ENCODE measurements at places on chromosomes 3 and 15. TPM values are rescaled to one million over a fixed set of nuclear protein-coding genes. Genes with fewer than 3 reads are reported as not detected.

- H3K4me3 ChIP-seq, result no peak overlapping the region
- H3K27me3 ChIP-seq, result no peaks in the 10 kb centered on the region
- no peak for DNase-seq
- H3K36me3 ChIP-seq, result no peaks in the 10 kb centered on the region
- peak overlapping the region; percentile 89 for H3K27ac ChIP-seq
These were observed 1.4 kb upstream of the TNFSF10 start for GRCh38 chr3:172524611-172525010.

DNA sequence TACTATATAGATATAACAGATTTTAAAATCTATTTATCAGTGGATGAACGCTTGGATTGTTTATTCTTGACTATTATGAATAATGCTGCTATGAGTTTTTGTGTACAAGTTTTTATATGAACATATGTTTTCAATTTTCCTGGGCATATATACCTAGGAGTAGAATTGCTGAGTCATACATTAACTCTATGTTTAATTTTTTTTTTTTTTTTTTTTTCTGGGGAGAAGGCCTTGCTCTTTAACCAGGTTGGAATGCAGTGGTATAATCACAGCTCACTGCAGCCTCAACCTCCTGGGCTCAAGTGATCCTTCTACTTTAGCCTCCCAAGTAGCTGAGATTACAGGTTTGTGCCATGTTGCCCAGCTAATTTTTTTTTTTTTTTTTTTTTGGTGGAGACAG lies 9.1 kb downstream of the CIDEC start:
- DNase-seq, result no peak
- no peaks in the 10 kb centered on the region for H3K27me3 ChIP-seq
- no peaks in the 10 kb centered on the region for H3K4me1 ChIP-seq
- no peak overlapping the region for H3K4me3 ChIP-seq
- H3K27ac ChIP-seq, result no peak overlapping the region

- no peak for DNase-seq
- no peaks in the 10 kb centered on the region for H3K36me3 ChIP-seq
These were observed 61.1 kb downstream of the SCN11A start for GRCh38 chr3:38990621-38991020.

GRCh38 chr3:29186131-29186599 lies 94.7 kb upstream of the RBMS3 start:
- H3K4me3 ChIP-seq, result no peak overlapping the region
- H3K36me3 ChIP-seq, result no peaks in the 10 kb centered on the region
- H3K27ac ChIP-seq, result no peak overlapping the region
- no peaks in the 10 kb centered on the region for H3K4me1 ChIP-seq
- DNase-seq, result no peak
- H3K27me3 ChIP-seq, result no peaks in the 10 kb centered on the region

GRCh38 chr3:58066842-58067241 lies 58.6 kb downstream of the FLNB start:
- no peak overlapping the region for H3K4me3 ChIP-seq
- H3K36me3 ChIP-seq, result no peaks in the 10 kb centered on the region
- H3K27ac ChIP-seq, result peak overlapping the region; percentile 59
- DNase-seq, result no peak
- H3K4me1 ChIP-seq, result no peaks in the 10 kb centered on the region
- no peaks in the 10 kb centered on the region for H3K27me3 ChIP-seq

DNA sequence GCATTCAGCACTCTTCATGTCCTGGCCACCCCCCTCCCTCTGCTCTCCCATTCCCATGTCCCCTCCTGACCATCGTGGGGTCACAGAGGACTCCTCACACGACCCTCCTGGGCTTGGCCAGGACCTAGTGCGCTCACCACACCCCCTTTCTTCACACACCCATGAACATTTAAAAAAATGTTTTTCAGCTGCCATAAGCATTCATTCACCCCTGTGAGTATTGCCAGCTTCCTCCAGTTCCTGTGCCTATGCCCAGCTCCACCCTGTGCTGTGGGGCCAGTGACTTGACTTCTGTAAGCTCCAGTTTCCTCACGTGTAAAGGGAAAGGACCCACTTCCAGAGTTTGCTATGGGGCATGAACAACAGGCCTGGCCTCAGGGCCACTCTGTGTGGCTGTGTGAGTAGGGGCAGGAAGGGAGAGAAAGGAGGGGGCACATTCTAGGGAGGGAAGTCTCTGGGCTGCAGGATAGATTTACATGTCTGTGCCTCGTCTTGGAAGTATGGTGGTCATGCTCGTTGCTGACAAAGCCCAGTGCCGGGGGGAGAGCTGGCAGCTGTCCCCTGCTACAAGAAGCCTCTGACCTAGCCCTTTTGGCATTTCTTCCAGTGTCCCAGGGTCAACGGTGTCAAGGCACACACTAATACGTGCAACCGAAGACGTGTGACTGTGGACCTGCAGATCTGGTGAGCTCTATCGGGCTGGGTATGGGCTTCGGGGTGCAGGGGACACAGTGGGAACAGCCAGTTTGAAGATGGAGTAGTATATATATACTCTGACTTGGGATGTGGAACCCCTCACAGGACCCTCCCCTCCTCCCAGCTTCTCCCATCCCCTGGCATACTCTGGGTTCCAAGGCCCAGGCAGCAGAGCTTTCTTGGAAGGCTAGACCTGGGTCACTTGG lies 22.8 kb downstream of the ESYT3 start:
- H3K27me3 ChIP-seq, result peaks cover 6% of the 10 kb centered on the region
- H3K27ac ChIP-seq, result no peak overlapping the region
- no peak for DNase-seq
- no peak overlapping the region for H3K4me3 ChIP-seq

GRCh38 chr3:33975463-33975862 lies 177.0 kb downstream of the PDCD6IP start:
- H3K27me3 ChIP-seq, result no peaks in the 10 kb centered on the region
- H3K4me1 ChIP-seq, result no peaks in the 10 kb centered on the region
- H3K4me3 ChIP-seq, result no peak overlapping the region
- H3K27ac ChIP-seq, result no peak overlapping the region
- DNase-seq, result no peak

- no peak overlapping the region for H3K27ac ChIP-seq
- H3K36me3 ChIP-seq, result no peaks in the 10 kb centered on the region
- H3K4me3 ChIP-seq, result no peak overlapping the region
- no peaks in the 10 kb centered on the region for H3K4me1 ChIP-seq
- DNase-seq, result no peak
These were observed 49.0 kb downstream of the CASR start for GRCh38 chr3:122232485-122232884.

- no peak overlapping the region for H3K4me3 ChIP-seq
- DNase-seq, result no peak
- no peaks in the 10 kb centered on the region for H3K27me3 ChIP-seq
- no peaks in the 10 kb centered on the region for H3K36me3 ChIP-seq
- no peaks in the 10 kb centered on the region for H3K4me1 ChIP-seq
- no peak overlapping the region for H3K27ac ChIP-seq
These were observed 81.0 kb upstream of the NMNAT3 start for GRCh38 chr3:139758654-139759291.

ZNF280D gene
- 11.7 TPM for total RNA-seq

RARRES1 gene
- total RNA-seq, result 4.0 TPM
